ENCODE measurements at places on chromosomes 4 and X.
A peak's percentile ranks its signal among the peaks of the same experiment; 100 is the strongest.

DNA sequence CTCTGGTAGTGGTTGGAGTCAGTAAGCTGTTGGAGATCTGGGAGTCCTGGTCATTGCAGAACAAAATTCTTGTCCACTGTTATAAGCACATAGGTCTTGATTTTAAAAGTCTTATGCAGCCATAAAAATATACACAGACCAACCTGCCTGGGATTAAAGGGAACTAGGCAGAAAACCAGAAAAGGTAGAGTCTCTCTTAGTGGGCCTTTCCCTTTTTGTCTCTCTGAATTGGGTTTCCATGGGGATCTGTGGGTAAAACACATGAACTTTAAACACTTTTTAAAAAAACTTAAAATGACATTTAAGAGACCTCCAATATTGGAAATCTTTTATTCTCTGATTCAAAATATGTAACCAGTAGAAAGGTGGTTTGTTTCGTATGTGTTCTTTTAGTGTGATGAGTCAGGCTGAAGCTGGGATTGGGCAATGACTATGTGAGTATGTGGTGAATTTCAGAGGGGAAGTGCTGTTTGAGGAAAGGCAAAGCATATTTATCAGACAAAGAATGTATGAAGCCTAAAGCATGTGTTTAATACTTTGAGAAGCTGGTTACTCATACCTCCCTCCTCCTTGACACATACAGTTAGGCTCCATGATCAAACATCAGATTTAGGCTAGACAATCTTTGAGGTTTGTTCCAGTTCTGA lies 29.6 kb downstream of the SLC16A2 start:
- DNase-seq: no peak

- DNase-seq: no peak
Observed at GRCh38 chr4:89056953-89057398, at the start of gene FAM13A. FAM13A (minus strand) TSS chr4:89057185; CDS start chr4:89056964, 221 bp downstream.

DNA sequence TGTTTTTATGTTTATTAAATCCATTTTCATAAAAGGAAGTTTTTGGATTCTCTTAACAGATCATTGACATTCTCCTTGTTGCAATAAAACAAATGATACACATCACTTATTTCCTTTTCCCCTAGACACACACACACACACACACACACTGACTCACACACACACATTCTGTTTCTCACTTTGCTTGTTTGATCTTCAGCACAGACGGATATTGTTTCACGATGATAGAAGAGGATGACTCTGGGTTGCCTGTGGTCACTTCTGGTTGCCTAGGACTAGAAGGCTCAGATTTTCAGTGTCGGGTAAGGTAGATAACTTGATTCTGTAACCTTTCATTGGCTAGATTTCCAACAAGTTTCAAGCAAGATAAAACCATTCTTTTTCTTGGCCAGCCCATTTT lies 356.8 kb downstream of the BMPR1B start:
- DNase-seq: no peak

DNA sequence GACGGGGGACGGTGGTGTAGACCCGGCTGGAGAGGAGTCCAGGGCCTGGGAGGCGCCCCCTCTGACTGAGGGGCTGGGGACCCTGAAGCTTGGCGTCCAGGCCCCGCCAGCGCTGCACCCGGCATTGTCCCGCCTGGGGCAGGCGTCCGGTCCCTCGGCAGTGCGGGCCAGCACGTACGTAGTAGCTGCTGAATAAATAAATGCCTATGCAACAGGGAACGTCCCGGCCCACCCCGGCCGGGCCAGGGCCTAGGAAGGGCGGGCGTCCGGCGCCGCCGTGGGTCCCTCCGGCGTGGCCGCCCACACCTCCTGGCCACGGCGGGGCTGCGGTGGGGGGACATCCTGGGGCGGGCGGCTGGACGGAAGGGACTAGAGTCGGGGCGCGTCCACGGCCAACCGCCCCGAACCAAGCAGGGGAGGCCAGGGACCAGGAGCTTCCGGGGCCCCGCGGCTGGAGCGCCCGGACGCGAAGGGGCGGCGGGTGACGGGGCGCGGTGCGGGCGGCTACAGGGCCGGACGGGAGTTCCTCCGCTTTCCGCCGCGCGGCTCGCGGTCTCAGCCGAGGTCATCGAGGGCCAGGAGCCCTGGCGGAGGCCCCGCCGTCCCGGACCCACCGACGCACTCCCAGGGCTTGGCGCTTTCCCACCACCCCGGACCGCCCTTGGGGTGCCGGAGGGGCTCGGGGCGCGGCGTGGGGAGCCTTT lies 886 bp upstream of the WWC2 start:
- DNase-seq: peak; percentile 11

- DNase-seq: no peak
Observed at GRCh38 chr4:149896432-149896831, 80.8 kb upstream of the IQCM start.

GRCh38 chr4:109879081-109879480 lies 31.2 kb downstream of the LRIT3 start:
- DNase-seq: no peak

DNA sequence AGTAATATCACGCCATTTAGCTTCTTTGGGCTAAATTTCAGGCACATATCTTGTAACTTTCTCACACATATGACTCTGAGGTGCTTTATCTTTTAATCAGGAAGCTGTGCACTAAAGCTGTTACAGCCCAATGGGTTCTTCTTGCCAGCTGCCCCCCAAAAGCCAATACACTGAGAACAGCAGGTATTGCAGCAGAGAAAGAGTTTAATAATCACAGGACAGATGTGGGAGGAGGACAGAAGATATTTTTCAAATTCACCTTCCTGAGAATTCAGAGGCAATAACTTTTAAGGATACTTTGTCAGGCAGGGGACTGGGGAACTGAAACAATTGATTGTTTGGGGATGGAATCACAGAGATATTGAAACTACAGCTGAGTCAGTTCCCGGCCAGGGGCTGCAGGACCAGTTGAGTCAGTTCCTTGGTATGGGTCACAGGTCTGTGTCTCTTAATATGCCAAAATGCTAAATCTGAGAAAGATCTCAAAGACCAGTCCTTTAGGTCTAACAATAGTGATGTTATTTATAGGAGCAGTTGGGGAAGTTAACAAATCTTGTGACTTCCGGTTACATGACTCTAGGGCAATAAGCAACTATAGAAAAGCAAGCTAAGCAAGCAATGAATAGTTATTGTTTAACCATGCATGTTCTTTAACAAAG lies 28.1 kb downstream of the DDIT4L start:
- no peak for DNase-seq

- no peak for DNase-seq
Observed at GRCh38 chrX:12419591-12419990, 281.3 kb downstream of the FRMPD4 start.

- peak; percentile 27 for DNase-seq
Observed at GRCh38 chr4:88244816-88245579, 39.4 kb downstream of the PPM1K start.

GRCh38 chr4:56757821-56758411 lies 63.6 kb downstream of the SPINK2 start:
- peak; percentile 52 for DNase-seq

DNA sequence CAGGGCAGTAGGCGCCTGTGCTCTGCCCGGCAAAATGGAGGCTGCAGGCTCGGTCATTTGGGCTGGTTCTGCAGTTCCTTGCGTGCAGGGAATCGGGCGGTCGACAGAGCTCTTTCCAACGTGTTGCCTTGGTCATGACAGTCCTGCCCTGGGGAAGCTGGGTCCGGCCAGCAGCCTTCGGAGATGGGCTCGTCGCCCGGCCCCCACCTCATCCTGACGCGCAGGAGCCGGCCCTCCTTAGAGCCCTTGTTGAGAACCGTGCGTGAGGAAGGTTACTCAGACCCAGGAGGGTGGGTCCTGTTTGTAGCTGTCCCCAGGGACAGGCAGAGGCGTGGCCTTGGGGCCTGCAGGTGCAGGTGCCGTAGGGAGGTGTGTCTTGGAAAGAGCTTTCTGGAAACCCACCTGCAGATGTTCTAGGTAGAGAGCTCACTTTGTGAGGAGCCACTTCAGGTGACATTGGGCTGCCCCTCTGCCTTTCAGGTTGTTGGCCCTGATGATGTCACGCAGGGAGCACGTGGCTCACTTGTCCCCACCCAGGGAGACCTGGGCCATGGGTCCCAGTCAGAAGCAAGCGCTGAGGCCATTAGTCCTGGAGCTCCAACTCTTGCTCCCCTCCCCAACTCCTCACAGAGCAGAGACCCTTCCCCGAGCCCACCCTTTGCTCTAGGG lies 15.2 kb upstream of the HGFAC start:
- DNase-seq: no peak

DNA sequence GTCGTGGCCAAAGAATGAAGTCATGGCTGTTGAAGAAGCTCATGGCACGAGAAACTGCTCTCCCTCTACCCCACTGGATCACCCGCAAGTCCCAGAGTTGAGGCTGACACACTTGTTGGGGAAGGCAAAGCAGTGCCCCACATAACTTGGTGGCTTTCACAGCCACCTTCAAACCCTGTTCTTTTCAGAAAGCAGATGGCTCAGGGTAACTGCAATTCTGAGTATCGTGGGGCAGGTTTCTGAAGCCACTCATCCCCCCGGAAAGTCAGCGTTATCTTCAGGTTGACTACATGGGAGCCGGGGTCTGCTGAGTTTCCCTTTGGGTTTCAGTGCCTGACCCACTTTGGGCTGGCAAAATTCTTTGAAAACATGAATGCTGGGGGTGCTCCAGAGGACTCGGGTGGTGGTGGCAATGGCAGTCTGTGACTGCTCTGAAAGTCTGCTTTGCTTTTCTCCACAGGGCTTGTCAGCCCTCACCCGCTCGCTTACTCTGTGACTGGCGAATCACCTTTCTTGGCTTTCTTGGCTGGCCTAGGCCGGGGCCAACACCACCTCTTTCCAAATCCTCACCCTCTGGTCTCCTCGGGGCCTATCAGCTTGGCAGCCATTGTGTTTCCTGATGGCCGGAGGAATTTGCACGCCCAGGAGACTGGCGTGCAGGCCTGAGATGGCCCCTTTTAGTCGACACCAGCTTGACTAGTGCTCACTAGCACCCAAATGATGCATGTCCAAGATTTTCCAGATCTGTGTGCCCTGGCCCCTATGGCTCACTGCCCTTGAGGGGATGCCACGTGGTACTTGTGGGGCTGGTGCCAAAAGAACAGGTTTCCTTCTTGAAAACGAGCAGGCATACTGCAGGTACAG lies 7.3 kb downstream of the PPP1R3F start:
- DNase-seq: no peak
